ENCODE measurements at places on chromosomes 11 and 22.

DNA sequence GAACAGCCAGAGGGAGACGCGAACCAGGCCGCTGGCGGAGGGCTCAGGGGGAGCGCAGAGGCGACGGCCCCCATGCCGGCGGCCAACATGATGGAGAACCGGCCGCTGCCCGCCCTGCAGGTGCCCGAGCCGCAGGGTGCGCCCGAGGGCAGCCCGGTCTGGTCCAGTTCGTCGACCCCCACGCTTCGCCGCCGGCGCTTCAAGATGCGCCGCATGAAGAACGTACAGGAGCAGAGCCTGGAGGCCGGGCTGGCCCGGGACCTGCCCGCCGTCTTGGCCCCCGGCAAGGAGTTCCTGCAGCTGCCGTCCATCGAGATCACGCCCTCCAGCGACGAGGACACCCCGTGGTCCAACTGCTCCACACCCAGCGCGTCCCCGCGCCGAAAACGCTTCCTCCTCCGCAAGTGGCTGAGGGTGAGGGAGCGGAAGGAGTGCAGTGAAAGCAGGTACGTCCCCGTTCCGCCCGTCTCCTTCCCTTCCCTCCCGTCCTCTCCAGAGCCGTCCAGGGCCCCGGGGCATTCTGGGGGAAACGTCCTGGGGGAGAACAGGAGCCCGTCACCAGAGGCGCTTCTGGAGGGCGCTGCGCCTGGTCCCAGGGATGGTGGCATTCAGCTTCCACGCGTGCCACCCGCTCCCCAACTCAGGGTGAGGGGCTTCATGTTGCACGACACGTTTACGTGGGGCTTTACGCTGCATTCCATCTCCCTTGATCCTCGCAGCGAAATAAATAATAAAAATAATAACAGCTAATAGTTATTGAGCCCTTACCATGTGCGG is 840 bp downstream of the GRAMD1B start:
- DNase-seq = peak; percentile 50

- no peak for DNase-seq
Measured at GRCh38 chr11:86726770-86727504, 54.5 kb upstream of the ME3 start.

DNA sequence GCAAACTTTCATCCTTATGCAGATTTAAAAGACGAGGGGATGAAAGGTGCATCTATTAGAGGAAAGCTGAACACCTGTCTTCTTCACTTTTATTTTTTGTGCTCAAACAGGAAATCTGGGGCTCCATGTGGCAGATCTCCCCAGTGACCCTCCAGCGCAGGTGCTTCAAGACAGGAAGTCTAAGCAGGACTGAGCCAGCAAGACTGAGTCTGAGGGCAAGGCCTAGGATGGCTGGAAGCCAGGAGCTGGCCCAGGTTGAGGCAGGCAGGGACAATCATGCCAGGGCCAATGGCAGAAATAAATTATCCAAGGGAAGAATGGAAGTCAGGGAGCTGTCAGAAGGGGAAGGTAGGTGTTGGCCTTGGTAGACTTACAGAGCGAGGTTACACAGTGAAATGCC is 101.1 kb upstream of the SPON1 start:
- DNase-seq = no peak

DNA sequence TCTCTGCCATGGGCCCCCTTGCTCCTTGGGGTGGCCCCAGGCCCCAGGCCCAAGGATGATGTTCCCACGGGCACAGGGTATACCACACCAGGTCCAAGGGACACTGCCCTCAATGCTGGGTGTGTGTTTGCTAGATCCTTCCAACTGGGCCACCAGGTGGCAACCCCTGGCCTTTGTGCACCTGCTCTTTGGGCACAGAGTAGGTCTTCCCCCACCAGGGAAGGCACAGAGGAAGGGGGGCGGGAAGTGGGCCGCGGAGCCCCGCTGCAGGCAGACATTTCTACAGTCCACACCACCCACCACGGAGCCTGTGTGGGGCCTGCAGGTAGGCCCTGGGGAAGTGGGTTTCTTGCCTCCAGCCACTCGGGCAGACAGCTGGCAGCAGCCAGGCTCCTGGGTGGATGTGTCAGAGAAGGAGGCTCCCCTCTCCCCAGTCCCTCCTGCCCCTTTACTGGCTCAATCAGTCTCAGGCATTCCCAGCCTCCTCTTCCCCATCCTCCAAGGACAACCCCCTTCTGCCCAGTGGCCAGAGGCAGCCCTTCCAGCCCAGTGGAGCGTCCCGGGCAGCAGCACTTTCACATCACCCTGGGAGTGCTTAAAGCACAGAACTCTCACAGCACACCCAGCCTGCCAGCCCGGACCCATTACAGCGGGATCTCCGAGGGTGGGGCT is 21.6 kb downstream of the MAFF start:
- DNase-seq = no peak

- no peak for DNase-seq
Measured at GRCh38 chr11:72425053-72425980, 9.0 kb downstream of the CLPB start.

DNA sequence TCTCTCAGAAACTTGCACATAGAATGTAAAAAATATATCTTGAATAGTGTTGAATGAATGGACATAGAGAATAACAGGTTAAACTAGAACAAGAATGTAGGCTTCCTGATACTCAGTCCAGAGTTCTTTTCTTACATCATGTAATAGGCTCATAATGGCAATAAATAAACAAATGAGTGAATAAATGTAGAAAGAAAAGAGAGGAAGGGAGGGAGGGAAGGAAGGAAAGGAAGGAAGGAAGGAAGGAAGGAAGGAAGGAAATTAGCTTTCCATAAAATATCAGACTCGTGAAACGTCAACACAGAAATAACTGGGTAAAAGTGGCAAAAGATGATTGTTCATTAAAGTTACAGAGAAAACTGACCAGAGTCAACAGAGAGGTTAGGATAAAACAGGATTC is 2001.0 kb downstream of the LRRC4C start:
- DNase-seq = no peak

- DNase-seq = no peak
Measured at GRCh38 chr11:100719362-100719761, 32.3 kb downstream of the ARHGAP42 start.

- peak; percentile 51 for DNase-seq
Measured at GRCh38 chr11:11816511-11817314, 25.1 kb upstream of the USP47 start.

DNA sequence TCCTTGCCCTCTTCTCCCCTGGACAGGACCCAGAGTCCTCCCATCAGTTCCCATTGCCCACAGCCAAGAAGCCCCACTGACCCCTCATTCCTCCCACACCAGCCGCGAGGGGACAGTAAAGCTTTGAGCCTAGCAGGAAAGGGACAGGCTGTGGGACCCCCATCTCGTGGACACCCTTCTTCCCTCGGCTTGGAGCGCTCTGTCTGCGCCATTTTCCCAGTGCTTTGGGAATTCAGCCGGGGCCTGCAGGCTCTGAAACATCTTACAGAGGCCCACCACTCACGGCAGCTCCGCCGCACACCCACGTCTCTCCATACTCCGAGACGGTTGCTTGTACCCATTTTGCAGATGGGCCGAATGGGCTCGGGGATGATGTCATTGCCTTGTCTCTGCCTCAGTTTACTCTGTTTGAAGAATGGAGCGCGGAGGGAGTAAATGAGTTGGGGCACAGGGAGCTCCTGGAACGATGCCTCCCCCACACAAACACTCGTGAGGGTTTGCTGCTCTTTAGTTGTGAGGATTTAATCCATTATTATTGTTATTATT is 447.7 kb downstream of the TBC1D22A start:
- no peak for DNase-seq

DNA sequence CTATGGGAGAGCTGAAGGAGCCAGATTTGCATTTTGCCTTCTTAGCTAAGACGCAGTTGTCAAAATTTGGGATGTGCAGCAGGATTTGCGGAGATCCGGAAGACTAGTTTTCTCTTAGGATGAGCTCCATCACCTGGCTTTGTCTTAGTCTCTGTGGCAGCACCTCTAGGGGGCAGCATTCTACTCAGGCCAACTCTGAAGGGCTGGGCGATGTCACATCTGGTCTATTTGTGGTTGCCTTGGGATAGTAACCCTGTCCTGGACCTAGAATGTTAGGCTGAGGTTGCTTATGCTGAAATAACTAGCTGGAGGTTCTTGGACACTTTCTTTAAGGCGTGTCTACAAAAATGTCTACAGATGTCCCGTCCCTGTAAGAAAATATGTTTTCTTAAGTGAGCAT is 116.2 kb downstream of the FAT3 start:
- DNase-seq = peak; percentile 62

GRCh38 chr11:132047167-132047566 is 676.8 kb downstream of the NTM start:
- no peak for DNase-seq

GRCh38 chr11:2886191-2886894 is 768 bp upstream of the CDKN1C start:
- no peak for DNase-seq

GRCh38 chr11:23556163-23556750 is 696.0 kb upstream of the CCDC179 start:
- DNase-seq = no peak

- no peak for DNase-seq
Measured at GRCh38 chr11:117009905-117010605, 88.2 kb downstream of the SIK3 start.

DNA sequence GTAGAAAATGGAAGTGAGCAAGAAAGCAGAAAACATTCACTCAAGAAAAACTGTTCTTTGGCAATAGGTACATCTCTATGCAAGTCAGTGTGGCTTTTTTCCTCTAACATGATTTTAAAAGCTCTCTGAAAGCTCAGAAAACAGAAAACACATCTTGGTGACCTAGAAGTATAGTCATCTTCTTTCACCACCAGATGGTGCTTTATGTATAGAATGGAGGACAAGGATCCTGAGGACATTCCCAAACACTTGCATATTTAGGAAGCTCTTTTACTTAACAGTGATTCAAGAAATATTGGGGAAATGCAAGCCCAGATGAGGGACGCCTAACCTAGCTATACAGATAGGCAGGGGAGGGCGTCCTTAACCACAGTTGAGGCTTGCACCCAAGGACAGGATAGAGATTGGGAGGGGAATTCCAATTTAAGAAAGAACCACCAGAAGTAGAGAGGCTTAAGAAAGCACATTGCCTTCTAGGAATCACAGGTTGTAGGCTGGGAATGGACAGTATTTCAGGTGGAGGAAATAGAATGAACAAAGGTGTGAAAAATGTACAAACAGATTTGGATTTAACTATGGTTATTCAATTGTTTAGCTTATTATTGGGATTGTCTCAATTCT is 13.8 kb upstream of the CCDC81 start:
- DNase-seq = no peak

DNA sequence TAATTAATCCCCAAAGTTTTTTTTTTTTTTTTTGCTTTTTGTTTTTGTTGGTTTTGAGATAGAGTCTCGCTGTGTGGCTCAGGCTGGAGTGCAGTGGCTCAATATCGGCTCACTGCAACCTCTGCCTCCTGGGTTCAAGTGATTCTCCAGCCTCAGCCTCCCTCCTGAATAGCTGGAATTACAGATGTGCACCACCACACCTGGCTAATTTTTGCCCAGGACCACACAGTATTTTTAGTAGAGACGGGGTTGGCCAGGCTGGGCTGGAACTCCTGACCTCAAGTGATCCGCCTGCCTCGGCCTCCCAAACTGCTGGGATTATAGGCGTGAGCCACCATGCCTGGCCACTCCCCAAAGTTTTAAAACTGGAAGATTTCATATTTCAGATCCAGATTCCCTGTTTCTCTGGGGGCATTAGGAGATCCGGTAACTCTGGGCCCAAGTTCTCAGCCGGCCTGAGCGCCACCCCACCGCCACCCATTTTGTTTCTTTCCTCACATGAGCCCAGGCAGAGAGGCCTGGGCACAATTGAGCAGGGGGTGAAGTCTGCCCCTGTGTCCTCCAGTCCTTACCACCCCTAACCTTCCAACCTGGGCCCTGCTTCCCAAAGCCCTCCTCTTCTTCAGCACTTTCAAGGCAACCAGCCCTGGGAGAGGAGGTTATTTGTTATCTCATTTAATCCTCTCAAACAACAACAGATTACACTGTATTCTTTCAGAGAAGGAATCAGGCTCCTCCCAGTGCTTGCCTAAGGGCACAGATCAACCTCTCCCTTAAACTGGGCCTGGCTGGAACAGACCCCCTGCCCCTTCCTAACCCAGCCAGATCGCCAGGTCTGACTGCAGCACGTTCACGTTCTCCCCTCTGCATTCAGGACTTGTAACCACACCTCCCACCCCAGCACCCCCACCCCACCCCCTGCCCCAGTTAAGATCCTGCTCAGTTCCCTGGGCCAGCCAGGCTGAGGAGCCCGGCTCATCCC is 1.9 kb upstream of the CSNK1E start:
- DNase-seq = peak; percentile 60

DNA sequence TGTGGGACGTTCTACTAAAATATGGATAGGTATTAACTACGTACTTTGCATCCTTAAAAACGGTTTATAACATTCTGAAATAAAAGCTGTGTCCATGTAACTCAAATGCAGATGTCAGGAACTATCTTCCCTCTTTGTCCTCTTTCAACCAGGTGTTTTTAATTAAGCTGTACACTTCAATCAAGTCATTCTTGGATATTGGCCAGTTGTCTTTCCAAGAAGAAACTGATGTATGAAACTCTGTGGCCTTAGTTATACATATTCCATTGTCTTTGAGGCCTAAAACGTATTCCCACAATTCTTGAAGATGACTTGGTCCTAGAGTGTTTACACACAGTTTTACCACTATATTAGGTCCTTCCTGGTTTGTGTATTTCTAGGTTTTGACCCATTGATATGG is 249.0 kb upstream of the CNTN5 start:
- no peak for DNase-seq

DNA sequence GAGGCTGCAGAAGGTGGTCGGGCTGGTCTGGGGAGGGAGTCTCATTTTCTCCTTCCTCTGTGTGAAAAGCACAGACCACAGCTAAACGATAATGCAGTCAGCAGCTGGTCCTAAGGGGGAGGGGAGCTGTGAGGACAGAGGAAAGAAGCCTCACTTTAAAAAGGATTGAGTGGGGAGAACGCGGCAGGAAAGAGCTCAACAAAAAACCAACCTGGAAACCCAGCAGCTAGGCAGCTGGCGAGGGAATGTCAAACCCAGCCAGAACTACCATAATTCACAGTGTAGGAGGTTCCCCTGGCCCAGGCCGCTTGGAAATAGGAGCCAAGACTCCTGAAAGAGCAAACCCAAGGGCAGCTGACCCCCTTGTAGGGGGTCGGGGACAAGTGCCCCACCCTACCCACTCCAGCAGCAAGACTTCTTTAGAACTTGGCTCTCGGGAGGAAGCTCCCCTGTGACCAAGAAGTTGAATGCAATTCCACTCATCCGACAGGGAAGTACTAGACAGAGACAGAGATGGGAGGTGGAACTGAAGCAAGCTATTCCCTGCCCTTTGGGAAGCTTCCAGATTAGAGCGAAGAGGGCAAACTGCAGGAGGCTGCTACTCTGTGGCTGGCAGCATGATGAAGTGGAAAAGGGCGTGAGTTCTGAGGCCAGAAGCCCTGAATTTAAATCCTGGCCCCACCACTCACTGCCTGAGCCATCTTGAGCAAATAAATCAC is 16.5 kb upstream of the DGKZ start:
- no peak for DNase-seq

- DNase-seq = peak; percentile 64
Measured at GRCh38 chr11:84800755-84801346, 826.3 kb downstream of the DLG2 start.

DNA sequence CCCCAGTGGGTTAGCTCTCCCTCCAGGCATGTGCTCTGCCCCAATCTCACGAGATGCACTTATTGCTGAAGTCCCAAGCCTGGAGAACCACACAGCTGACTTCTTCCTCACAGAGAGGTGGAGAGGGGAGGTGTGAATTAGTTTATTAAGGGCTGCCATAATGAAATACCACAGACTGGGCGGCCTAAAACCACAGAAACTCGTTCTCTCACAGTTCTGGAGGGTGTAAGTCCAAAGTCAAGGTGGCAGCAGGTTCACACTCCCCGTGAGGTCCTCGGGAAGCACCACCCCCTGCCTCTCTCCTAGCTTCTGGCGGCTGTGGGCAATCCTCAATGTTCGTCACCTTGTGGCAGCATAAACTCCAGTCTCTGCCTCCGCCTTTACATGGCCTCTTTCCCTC is 39.3 kb downstream of the TECTA start:
- no peak for DNase-seq

Measured in HAP-1 (cell line).